ENCODE measurements at places on chromosomes 6 and 20.

DNA sequence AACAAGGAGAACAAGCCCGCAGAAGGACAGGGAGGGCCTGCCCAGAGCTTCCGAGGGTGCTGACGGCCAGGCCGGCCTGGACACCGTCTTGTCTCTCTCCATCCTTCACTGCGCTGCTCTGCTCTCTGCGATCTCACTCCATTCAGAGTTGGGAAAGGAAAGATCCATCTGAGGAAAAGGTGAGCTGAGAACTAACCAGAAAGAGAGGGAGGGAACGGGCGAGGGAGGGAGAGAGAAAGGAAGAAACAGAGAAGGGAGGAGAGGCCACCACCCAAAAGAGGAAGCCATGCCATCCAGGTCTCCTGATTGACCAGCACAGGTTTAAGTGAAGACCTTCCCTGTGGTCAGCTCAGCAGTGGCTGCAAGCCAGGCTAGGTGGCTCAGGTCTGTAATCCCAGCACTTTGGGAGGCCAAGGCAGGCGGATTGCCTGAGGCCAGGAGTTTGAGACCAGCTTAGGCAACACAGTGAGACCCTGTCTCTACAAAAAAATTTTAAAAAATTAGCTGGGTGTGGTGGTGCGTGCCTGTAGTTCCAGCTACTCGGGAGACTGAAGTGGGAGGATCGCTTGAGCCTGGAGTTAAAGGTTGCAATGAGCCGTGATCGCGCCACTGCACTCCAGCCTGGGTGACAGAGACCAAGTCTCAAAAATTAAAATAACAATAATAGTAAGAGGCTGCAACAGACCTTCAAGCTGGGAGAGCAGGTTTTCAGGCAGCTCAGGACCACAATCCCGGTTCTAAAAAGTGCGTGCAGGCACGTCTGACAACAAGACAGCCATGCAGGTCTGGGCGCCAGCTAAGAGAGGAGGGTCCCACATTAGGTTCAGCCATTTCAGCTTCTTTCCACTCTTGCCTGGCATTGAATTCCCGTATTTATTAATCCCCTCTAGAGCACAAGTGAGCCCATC, 34.2 kb upstream of the DLGAP4 start:
- DNase-seq, result no peak

DNA sequence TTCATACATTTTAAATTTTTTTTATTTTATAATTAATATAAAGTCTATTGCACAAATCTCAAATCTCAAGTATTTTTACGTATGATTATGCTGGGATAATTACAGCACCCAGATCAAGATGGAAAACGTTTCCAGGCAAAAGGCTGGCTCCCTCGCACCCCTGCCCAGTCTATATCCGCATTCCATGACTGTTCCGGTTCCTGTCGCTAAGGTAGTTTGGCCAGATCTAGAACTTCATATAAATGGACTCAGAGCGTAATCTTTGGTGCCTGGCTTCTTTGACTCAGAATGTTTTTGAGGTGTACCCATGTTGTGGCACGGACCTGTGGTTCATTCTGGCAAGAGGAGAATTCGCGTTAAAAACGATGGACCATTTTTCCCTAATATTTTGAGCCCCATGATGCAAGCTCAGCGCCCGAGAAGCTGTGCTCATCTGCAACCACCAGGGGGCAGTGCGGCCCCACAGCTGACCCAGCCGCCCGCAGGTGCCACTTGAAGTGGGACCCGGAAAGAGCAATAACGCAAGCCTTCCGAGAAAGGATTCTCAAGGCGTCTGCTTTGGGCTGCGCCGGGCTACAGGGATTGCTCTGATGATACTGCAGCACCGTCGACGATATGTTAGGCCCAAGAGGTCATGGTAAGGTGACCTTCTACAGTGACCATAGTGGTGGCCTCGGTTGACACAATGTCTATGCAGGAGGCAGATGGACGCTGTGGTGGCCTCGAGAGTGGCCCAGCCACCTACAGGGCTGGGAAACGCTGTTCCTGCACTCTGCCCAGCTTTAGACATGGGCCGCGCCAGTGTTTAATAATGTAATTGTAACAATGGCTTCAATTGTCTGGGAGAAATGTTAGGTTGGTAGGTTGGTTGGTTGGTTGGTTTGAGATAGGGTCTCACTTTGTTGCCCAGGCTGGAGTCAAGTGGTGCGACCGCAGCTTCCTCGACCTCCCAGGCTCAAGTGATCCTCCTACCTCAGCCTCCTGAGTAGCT, 160.1 kb downstream of the ZMYND8 start:
- DNase-seq, result peak; percentile 71

DNA sequence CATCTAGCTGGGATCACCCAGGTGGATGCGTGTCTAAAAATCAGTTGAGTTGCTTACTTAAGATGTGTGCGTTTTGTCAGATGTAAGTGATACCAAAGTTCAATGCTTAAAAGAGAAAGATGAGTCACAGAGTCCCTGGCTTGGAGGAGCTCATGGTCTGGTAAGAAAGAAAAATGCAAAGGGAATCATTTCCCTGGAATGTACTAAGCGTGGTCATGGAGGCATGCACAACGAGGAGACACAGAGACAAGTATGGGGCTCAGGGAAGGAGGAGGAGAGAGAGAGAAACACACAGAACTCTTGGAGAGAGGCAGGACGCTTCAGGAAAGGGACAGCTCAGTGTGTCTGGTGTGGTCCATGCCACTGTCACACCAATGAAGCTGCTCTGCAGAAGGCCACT, 186.9 kb upstream of the GMDS start:
- DNase-seq, result peak; percentile 87

- no peak for DNase-seq
These were observed 5.5 kb downstream of the BFSP1 start for GRCh38 chr20:17525650-17526049.

DNA sequence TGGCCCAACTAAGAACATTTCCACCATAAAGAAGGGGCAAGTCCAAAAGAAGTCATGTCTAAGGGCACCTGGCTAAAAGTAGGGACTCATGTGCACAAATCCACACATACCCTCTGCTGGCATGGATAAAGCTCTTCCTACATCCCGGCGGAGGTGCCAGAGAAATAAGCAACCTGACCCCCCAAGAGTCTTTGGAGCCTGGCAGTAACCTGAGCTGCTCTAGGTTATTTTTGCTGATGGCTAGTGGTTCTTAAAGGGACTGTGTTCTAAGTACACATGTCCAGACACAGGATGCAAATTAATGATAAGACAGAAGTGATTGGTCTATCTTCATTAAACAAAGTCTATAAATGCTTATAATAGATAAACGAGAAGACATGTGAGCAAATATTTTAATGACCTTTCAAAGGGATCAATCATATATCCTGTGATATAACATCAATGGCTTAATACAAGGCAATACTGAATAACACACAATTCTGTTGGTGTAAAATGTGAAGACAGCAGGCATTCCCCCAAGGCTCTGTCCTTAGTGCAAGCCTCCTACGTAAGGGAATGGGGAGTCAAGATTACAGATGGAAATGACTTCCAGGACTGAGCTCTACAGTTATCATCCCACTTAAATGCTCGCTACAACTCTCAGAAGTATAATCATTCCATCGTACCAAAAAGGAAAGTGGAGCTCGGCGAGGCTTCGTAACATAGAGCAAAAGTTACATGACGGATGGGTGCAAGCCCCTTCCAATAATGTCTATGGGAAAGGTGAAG, 52.5 kb downstream of the HIVEP2 start:
- no peak for DNase-seq

- DNase-seq, result no peak
These were observed 188.0 kb upstream of the ADGRB3 start for GRCh38 chr6:68447112-68447511.

DNA sequence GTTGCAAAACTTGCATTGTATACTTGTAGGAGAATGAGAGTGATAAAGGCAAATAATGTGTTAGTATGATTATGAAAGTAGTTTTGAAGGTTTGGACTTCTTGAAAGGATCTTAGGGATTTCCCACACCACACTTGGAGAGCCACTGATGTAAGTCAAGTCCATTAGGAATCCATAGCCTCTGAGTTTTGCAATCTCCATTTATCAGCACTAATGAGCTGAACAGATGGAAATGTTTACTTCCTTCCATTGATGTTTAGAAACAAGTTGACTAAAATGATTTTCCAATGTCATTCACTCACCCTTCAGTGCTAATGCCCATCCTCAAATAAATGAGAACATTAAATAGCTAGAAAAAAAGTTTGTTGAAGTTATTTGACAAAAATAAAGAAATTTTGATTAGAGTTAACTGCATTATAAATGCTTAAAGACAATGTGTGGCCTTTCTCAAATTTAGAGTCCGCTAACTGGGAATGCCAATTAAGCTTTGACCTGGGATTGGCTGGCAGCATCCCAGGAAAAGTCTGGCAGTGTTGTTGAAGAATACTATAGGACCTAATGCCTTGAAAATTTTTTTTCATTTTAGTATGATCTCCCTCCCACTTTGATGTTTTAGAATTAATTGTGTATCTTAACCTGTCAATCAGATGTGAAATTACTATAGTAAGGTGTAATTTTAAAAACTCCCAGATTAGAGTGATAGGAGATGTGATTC, 68.0 kb downstream of the SLC35F1 start:
- no peak for DNase-seq

GRCh38 chr20:62068997-62069396, 3.3 kb upstream of the TAF4 start:
- DNase-seq, result no peak

All from fibroblast of the aortic adventitia (primary cell).